LHCN-M2 (cell line): ENCODE measurements at places on chromosomes 11 and 22. TPM values are rescaled to one million over a fixed set of nuclear protein-coding genes. Genes with fewer than 3 reads are reported as not detected.

GRCh38 chr11:19547044-19547443 is 165.6 kb upstream of the NAV2 start:
- no peak for DNase-seq

- DNase-seq, result no peak
These were observed 1.4 kb downstream of the LRRC74B start for GRCh38 chr22:21047035-21047661.

The OR4C12 gene
- not detected in 2 replicates for total RNA-seq

The CD82 gene
- total RNA-seq, result 304 and 372 TPM in 2 replicates

The KCNK4 gene
- not detected in 2 replicates for total RNA-seq
